Ureter (tissue), 1 donor: ENCODE measurements at places on chromosomes 7 and 10. TPM values are rescaled to one million over a fixed set of nuclear protein-coding genes. Genes with fewer than 3 reads are reported as not detected.

The GBF1 gene
- 64.4 TPM for total RNA-seq

The IRF5 gene
- total RNA-seq, result 32.0 TPM

The CALCR gene
- total RNA-seq, result 0.16 TPM

The CRHR2 gene
- total RNA-seq, result 0.34 TPM

The LDB3 gene
- total RNA-seq, result 15.9 TPM

The GNGT1 gene
- total RNA-seq, result 0.70 TPM

The RNF32 gene
- 1.4 TPM for total RNA-seq

The CFTR gene
- 1.9 TPM for total RNA-seq

The C10orf53 gene
- not detected for total RNA-seq

The LLCFC1 gene
- total RNA-seq, result not detected

The MYPN gene
- 0.08 TPM for total RNA-seq

The SLC13A4 gene
- 0.13 TPM for total RNA-seq

The NEUROG3 gene
- total RNA-seq, result not detected

GRCh38 chr7:126450269-126450671, 802.5 kb downstream of the GRM8 start:
- DNase-seq, result no peak

- DNase-seq, result no peak
Measured at GRCh38 chr7:25553580-25554291, 325.4 kb upstream of the NPVF start.

DNA sequence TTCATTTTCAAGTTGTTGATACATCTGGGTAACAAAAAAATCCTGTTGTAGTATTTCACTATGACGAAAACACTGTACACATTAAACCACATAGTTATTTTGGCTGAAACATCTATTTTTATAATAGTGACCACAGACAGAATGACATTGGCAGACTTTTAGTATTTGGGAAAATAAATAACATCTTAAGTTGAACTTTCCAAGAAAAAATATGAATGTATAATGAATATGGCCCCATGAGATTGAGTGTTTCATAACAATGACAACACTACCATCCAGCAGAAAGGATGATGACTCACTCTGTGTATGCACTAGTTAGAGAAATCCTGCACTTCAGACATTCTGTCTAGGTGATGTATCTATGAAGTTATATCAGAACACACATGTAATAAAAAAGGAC, 118.1 kb downstream of the SEMA3D start:
- no peak for DNase-seq

DNA sequence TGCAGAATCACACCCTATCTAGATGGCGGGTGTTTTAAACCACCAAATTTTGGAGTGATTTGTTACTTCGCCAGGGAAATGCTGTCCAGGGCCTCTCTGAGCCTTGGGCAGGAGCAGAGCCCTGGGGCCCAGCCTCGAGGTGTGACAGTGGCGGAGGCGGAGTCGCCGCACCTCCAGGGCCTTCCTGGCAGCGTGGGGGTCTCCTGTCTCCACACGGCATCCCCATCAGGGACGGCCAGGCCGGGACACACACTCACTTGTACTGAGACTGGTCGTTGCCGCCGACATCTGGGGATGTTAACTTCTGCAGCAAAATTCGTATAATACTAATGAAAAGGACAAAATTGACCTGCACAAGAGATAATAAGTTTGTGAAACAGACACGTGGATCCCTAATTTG, 110.7 kb downstream of the VIPR2 start:
- peak; percentile 27 for DNase-seq

GRCh38 chr7:123211545-123211944, 11.8 kb upstream of the SLC13A1 start:
- no peak for DNase-seq

DNA sequence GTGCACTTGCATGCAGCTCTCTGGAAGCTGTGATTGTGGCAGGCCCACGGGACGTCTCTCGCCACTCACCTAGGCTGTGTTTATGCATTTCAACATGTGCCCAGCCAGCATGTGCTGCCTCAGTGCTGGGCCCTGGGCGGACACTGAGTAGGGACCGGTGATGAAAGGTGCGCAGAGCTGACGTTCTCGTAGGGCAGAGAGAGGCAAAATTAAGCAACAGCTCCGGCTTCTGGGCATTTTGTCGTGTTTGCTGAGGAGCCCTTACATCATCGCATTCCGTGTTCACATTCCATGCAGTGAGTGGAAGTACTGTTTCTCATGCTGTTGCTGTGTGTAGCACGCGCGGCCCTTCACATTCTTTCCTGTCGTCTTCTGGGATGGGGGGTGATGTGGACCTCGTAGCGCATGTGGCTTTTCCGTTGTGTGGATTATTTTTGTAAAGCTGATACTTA, 50.5 kb downstream of the PRF1 start:
- DNase-seq, result no peak

GRCh38 chr10:16481052-16481728, 40.5 kb downstream of the C1QL3 start:
- no peak for DNase-seq

DNA sequence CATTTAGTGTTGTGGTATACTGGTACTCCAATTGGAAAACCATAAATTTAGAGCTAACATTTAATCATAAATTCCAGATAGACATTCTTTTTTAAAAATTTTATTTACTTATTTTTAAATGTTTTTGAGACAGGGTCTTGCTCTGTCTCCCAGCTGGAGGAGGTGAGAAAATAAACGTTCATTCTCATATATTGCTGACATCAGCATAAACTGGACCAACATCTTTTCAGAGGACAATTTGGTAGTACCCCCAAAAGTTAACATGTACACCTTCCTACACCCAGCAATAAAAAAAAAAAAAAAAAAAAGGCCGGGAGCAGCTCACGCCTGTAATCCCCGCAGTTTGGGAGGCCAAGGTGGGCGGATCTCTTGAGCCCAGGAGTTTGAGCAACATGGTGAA, 5.2 kb downstream of the TAS2R60 start:
- DNase-seq, result no peak

- DNase-seq, result peak; percentile 57
Measured at GRCh38 chr7:141072548-141073172, 1.2 kb upstream of the TMEM178B start.

GRCh38 chr10:121851786-121852185, 76.0 kb downstream of the ATE1 start:
- DNase-seq, result no peak

DNA sequence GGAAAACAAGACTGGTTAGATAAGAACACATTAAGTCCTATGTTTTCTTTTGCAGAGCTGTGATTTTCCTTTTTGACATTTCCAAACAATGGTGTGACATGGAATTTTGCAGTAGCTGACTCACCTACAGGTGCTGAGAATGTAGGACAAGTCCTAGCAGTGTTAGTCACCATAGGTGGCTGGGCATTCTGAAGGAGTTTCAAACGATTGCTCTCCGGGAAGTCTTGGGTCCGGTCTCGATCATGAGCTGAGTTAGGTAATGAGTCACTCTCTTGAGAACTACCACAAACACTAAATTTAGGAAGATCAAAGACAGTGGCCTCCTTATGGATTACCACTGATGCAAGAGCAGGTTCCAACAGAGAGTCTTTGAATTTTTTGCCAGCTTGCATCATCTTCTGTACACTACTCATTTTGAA, 3.6 kb downstream of the FIGNL1 start:
- no peak for DNase-seq

DNA sequence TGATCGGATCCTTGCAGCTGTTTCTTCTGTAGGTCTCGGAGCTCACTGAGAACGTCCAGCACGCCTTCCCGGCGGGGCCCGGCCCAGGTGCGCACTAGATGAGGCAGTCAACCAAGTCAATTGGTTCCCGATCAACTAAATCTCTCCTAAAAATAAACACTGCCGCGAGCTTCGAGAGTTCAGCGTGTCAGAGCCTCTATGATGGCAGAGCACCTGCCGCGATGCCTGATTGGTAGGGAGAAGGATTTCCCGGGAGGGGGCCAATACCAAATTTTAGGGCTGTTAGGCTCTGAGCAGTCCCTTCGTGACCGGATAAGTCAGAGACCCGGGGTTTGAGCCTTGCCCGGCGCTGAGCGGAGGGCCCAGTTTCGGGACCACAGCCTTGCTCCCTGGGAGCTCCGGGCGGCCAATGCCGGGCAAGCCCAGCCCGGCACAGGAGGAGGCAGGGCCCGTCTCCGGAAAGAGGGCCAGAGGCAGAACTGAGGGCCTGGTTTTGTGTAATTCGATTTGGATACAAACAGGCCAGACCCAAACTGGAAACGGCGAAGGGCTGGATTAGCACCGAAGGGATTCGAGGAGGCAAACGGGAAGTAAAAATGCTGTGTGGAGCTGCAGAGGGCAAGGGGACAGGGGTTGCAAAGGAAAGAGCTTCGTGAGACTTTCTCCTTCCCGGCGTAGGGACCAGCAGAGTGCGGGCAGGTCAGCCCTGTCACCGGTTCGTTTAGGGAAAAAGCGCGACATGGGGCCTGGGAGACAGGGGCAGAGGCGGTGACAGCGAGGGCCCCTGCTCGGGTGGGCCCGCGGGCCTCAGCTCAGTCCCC, 569 bp downstream of the SLC26A5 start:
- no peak for DNase-seq

GRCh38 chr7:148379677-148380076, 210.9 kb upstream of the C7orf33 start:
- DNase-seq, result no peak

DNA sequence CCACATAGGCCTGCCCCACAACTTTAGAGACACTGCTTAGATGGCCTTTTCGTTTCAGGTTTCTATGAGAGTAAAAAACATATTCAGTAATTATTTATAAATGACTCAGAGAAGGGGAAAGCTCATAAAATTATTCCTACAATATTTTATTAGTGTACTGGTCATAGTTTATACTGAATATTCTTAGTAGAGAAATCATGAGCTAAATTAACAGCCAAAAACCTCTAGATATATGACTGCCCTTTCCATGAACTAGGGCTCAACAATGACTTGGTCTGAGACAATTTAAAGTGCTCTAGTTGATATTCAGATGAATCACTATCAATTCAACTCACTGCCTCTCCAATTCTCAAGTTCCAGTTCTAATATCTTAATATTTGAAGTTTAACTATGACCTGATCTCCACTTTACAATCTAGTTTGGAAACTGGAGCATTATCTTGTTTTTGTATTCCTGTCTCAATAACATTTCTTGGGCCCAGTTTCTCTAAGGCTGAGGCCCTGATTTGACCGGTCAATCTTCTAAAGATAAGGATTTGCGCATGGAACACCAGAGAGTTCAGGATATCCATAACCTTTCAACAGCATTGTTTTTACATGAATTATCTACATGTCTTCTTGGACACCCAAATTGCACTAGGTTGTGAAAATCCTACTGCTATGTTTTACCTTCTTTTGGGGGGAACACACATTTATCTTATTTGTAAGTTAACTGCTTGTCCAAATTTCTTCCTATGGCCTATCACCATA, 141.6 kb downstream of the DGKB start:
- DNase-seq, result no peak
